ENCODE measurements at places on chromosomes 6 and 20. TPM values are rescaled to one million over a fixed set of nuclear protein-coding genes. Genes with fewer than 3 reads are reported as not detected.

Gene DZANK1
- 1.9 TPM for total RNA-seq

DNA sequence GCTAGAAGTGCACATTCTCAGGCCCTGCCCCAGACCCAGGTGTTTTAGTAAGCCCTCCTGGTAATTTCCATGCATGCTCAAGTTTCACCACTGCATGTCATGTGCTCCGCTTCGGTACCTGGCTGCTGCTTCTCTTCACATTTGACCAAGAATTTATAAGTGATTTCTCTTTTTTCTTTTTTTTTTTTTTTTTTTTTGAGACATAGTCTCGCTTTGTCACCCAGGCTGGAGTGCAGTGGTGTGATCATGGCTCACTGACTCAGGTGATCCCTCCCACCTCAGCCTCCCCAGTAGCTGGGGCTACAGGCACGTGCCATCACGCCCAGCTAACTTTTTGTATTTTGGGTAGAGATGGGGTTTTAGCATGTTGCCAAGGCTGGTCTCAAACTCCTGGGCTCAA lies 16.0 kb downstream of the TM9SF4 start:
- H3K27me3 ChIP-seq = no peaks in the 10 kb centered on the region
- DNase-seq = no peak
- no peaks in the 10 kb centered on the region for H3K4me1 ChIP-seq
- H3K27ac ChIP-seq = no peak overlapping the region
- no peak overlapping the region for H3K4me3 ChIP-seq
- peaks cover 14% of the 10 kb centered on the region for H3K36me3 ChIP-seq

DNA sequence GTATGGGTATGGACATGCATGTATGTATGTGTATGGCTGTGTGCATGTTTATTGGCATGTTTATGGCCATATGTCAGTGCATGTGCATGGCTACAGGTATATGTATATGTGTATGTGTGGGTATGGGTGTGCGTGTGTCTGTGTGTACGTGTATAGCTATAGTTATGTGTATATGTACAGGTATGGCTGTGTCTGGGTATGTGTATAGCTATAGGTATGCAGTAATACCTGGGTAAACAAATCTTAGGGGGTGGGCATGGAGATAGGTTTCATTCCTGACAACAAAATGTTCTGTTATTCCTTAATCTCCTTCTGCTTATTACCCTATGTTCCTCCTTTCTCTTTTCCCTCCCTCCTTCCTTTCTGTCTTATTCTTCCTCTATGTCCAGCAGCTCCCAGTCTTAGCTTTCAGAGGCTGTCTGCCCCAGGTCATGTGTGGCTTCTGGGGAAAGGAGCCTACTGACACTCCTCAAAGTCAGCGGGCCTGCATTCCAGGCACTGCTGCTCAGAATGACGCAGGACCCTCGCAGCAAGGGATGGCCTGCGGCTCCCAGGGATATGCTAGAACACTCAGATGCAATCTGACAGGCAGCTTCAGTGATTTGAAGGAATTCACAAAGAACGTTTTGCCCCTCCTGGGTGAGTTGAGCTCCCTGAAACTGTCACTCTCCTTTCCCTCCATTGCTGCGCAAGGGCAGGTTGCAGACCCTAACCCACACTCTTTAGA lies 139.3 kb upstream of the PHACTR1 start:
- no peak overlapping the region for H3K27ac ChIP-seq
- H3K27me3 ChIP-seq = no peaks in the 10 kb centered on the region
- no peak for DNase-seq
- H3K4me3 ChIP-seq = no peak overlapping the region
- H3K4me1 ChIP-seq = 0 out of 2 replicates have a peak, but pooled peaks cover 7% of the 10 kb centered on the region

Gene C20orf202
- not detected for total RNA-seq

Measured in SJCRH30 (cell line).